ENCODE measurements at places on chromosomes 12 and 14.
A peak's percentile ranks its signal among the peaks of the same experiment; 100 is the strongest.

DNA sequence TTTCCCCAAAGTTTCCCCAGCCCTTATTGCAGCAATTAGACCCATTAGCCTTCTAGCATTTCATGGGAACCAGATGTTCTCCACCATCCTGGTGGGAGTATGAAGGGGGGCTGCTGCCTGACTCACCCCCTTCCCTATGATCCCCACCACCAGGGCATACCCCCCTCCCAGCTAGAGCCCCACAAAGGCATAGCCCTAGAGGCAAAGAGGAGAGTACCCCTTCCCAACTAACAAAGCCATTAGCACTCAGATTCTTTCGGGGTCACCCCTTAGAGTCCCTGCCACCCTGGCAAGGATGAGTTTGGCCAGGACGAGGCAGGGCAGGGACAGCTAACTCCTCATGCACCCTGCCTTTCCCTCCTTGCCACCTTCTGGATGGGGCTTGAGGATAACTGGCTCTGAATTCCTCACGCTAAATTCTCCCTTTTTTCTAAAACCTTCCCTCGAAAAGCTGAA lies 9.2 kb downstream of the RARG start:
- DNase-seq: no peak

GRCh38 chr14:36012621-36013020 lies 163.9 kb downstream of the PTCSC3 start:
- no peak for DNase-seq

DNA sequence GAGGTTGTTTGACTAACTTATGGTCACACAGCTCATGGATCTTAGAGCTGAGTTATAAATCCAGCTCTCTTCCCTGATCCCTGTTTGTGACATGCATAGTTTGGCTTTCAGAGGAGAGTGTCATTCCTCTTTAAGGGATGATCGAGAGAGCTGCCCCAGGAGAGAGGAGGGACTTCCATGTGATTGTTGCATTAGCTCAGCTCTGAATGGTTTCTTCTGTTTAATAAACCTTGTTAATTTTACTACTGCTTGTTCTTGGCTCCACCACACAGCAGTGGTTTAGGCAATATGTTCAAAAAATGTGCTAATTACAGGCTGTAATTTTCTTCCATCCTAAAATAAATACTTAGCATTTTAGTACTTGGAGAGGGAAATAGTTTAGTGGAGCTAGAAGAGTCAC lies 152.5 kb downstream of the C12orf75 start:
- DNase-seq: no peak

DNA sequence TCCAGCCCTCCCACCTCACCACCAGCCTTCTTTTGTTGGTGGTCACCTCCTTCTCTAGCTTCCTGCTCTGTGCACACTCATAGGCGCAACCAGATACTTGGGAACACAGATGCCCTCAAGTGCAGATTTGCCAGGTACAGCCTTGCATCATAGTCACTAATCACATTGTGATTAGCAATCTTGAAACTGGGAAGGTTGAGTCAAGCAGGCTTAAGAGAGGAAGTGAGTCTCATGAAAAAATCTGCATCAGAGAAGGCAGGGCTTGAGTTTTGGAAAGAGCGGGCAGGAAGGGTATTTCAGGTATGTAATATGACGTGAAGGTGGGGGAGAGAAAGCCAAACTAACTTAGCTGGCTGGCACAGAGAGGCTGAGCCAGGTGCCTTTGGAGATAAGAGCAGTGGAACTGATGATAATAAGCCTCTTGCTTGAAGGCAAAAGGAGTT lies 2.7 kb upstream of the RABGGTA start:
- DNase-seq: peak; percentile 23

- no peak for DNase-seq
Measured at GRCh38 chr14:67941456-67942018, 122.0 kb downstream of the RAD51B start.

GRCh38 chr14:77000340-77001270 lies 27.9 kb downstream of the IRF2BPL start:
- DNase-seq: peak; percentile 77

Measured in MM.1S (cell line).